ENCODE measurements at places on chromosomes 5 and 9.
A peak's percentile ranks its signal among the peaks of the same experiment; 100 is the strongest.

DNA sequence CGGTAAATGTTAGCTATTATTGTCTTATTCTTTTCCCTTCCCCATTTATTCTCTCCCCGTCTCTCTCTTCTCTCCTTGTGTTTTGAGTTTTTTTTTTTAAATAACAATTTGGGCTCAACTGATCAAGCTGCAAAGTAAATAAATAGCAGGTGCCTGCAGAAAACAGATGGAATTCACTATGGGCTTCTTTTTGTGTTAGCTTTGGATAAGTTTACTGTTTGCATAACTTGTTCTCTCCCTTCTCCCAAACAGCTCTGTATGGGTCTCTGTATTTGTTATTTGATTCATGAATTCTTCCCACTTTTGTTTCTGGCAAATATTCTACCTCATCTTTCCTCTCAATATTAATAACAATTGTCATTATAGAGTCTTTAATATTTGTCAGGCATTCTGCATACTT is 111.8 kb upstream of the ASTN2 start:
- DNase-seq: no peak

- DNase-seq: no peak
These were observed 75.0 kb downstream of the PTPDC1 start for GRCh38 chr9:94159069-94159939.

GRCh38 chr9:20643660-20644059 is 21.4 kb upstream of the MLLT3 start:
- DNase-seq: no peak

DNA sequence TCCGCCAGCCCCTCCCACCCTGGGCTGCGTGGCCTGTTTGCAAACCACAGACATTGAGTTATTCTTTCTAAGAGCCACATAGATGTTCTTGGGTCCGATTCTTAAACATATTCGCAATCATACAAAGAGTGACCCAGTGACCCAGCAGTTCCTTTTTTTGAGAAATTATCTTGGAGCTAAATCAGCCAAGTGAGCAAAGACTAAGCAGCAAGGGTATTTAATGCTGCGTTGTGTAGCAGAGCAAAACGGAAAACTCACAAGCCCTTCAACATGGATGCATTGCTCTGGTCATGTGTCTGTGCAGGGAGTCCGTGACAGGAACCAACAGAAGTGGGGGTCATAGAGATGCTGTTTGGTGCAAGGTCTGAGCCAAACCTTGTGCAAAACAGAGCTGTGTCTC is 95.6 kb downstream of the OLFM1 start:
- DNase-seq: no peak

GRCh38 chr9:37374892-37375291 is 47.6 kb upstream of the GRHPR start:
- DNase-seq: no peak

- DNase-seq: no peak
These were observed 101.9 kb downstream of the RPS23 start for GRCh38 chr5:82176115-82176814.

GRCh38 chr5:36073595-36074216 is 7.0 kb upstream of the UGT3A2 start:
- no peak for DNase-seq

DNA sequence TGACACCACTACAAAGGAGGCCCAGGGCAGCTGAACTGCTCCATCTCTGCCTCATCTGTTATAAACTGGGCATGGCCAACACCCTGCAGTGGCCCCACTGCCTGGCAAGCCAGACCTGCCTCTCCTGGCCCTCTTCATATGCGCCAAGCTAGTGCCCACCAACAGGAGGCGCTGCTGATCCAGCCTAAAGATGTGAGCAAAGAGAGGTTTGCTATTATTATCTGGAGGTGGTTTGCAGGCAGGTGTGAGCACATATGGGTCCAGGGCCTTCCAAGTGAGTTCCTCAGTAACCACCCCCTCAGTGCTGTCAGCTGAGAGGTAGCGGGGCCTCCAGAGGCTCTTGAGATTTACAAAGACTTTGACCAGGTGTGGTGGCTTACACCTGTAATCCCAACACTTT is 232.2 kb downstream of the SYK start:
- peak; percentile 61 for DNase-seq

DNA sequence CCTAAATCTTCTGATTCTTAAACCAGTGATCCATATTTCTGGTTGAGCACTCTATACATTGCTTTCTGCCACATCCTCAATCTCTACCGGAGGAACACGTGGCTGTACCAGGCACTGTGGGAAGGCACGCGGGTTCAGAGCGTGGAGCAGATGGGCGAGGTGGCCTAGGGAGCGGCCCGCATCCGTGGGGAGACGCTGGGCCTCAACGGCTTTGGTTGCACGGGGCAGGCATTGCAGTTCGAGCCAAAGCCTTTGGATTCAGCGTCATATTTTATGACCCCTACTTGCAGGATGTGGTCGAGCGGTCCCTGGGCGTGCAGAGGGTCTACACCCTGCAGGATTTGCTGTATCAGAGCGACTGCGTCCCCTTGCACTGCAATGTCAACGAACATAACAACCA is 197.2 kb upstream of the RGMB start:
- no peak for DNase-seq

- DNase-seq: no peak
These were observed 143.9 kb downstream of the GNAQ start for GRCh38 chr9:77887662-77888061.

- DNase-seq: no peak
These were observed 8.0 kb upstream of the MAN2A1 start for GRCh38 chr5:109681763-109682162.

- DNase-seq: no peak
These were observed 98.5 kb downstream of the STRBP start for GRCh38 chr9:123169926-123170325.

- peak; percentile 50 for DNase-seq
These were observed 36.1 kb downstream of the MRPL36 start for GRCh38 chr5:1763548-1763911.

DNA sequence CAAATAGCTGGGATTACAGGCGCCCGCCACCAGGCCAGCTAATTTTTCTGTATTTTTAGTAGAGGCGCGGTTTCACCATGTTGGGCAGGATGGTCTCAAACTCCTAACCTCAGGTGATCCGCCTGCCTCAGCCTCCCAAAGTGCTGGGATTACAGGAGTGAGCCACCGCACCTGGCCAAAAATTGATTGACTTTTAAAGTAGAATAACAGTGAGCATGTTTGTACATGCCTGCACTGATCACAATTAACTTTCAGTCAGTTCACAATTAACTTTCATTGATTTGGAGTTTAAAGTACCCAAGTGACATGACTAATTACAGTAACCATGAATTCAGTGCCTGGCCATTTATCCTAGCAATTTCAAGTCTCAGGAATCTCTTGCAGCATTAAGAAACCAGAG is 61.3 kb downstream of the ANKH start:
- no peak for DNase-seq

GRCh38 chr9:29233193-29233592 is 1659.9 kb upstream of the C9orf72 start:
- no peak for DNase-seq

GRCh38 chr5:151470439-151470838 is 23.0 kb downstream of the SLC36A1 start:
- peak; percentile 62 for DNase-seq

- no peak for DNase-seq
These were observed 35.3 kb downstream of the MPDZ start for GRCh38 chr9:13244181-13244580.

DNA sequence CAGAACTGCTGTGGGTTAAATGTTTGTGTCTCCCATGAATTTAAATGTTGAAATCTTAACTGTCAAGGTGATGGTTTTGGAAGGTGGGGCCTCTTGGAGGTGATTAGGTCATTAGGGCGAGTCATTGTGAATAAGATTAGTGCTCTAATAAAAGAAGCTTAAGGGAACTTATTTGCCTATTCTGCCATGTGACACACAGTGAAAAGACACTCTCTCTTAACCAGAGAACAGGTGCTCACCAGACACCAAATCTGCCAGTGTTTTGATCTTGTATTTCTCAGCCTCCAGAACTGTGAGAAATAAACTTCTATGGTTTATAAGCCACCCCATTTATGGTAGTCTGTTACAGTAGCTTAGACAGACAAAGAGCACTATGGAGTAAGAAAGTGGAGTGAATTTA is 117.9 kb upstream of the SV2C start:
- DNase-seq: no peak

DNA sequence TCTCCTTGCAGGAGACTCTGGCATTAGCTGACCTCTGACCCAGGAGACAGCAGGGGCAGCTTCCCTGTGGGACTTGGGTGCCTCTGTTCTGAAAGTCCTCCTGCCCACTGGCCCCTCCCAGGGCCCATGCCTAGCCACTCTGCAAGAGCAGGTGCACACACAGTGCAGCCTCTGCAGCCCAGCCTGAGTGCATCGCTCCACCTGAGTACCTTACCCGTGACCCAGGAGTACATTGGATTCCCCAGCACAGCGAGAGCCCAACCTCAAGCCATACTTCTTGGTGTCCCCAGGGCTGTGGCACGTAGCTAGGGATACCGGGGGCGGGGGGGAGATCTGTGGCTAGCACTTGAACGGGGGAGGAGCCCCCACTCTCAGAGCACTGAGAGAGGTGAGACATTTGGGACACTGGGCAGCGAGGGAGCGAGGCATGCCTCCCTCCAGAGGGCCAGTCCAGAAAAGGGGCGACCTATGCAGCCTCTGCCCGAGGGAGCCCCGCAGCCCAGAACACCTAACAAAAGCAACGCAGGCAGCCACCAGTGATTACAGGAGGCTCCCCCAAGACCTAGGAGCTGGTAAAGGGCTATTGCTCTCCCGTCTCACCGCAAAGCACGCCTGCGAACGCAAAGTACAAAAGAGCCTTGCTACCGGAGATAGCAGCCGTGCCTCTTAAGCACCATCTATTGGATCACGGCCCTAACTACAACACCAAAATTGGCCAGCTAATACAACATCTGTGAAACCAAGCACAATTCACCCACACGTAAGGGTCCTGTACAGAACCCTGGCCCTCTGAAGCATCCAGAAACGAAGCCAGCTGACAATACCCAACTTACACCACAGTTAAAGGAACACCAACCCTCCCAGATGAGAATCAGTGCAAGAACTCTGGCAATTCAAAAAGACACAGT is 826 bp upstream of the PRDM9 start:
- no peak for DNase-seq

- DNase-seq: no peak
These were observed 20.8 kb downstream of the PRRT1B start for GRCh38 chr9:131566158-131566557.

DNA sequence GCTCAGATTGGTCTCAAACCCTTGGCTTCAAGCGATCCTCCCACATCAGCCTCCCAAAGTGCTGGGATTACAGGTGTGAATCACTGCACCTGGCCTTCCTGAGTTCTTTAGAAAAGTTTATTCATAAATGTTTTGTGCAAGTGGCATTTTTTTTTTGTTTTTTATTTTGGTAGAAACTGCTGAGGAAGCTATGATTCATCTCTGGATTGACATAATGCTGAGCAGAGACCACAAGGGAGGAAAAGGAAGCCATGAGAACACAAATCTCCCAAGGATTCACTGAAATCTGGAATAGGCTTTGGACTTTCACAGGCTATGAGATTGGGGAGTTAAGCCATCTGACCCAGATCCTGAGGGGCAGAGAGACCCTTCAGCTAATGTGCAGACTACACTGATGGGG is 3.4 kb upstream of the SLC46A2 start:
- DNase-seq: peak; percentile 70

GRCh38 chr5:10699987-10700386 is 61.0 kb downstream of the DAP start:
- DNase-seq: no peak

DNA sequence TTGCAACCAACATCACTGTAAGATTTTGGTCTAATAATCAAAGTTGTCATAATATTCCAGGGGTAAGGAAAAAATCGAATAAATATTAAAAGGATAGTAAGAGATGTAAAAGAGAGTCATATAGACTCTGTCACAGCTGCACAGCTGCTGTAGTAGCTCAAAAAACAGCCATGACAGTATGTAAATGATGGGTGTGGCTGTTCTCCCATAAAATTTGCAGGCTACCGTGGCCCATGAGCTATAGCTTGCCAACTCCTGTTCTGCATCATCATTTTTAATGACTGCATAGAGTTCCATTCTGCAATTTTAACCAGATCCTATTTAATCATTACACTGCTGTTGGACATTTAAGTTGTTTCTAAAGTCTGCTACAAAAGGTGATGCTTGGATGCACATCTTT is 450.5 kb upstream of the MPDZ start:
- DNase-seq: no peak

DNA sequence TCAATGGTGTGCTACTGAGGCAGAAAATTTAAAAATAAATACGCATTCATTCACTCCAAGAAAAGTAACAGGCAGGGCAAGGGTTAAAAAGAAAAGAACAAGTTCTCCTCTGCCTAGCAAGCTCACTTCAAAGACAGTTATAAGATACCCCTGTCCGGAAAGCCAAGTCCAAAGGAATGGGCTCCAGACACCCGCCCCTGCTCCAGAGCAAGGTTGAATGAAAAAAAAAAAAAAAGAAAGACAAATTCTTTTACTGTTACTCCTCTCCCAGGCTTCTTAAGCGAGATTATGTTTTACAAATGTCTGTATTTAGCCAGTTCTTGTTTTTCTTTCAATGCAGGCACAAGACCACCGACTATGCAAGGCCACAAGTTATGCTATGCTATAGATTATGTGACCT is 9.1 kb upstream of the ANXA2R start:
- DNase-seq: no peak

GRCh38 chr5:61474746-61475145 is 142.7 kb downstream of the ZSWIM6 start:
- no peak for DNase-seq

DNA sequence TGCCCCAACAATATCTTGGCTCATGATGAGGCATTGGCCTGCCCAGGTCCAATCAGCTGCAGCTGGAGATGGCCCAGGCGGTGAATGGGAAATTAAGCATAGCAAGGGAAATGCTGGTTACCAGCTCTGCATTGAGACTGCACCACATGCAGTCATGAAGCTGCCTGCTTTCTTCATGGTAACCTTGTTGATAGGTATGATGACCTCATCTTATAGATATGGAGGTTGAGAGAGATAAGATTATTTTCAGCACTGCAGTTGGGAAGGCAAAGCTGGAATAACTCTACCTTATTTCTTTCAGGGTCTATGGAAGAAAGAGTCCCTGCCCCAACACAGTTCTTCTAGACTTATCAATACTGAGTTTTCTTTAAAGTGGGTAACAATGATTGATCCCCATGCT is 180.1 kb downstream of the ICE1 start:
- DNase-seq: no peak

DNA sequence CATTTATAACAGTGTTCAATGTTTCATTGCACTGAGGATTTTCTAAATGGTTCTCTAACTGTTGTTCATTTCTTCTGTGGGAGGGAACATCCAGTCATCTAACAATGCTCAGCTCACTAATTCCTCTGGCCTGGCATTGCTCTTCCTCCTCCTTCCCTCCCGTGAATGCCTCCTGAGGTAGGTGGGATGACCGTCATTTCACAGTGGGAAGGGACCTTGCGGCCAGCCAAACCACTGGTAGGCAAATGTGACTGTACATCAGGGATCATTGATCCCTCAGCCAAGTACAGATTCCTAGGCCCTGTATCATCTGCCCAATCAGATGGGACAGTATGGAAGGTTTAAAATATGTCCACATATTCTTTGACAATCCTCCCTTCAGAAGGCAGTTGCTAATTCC is 23.7 kb upstream of the VDAC1 start:
- no peak for DNase-seq

- no peak for DNase-seq
These were observed 1.1 kb upstream of the SSBP2 start for GRCh38 chr5:81751836-81752643.

Data from suppressor macrophage treated with lipopolysaccharide for 4 hours (primary cell).